SK-N-SH (cell line): ENCODE measurements at places on chromosomes 12 and 14. TPM values are rescaled to one million over a fixed set of nuclear protein-coding genes. Genes with fewer than 3 reads are reported as not detected.

- peak; percentile 16 for DNase-seq
These were observed 279.9 kb downstream of the RPS29 start for GRCh38 chr14:49306152-49306751.

JAG2 gene
- 1.7 TPM in 2 replicates for polyA plus RNA-seq

GPRC5D gene
- not detected in 2 replicates for polyA plus RNA-seq

TAS2R19 gene
- 0.15 and 0.47 TPM in 2 replicates for polyA plus RNA-seq

LRFN5 gene
- polyA plus RNA-seq = not detected in 2 replicates

DNA sequence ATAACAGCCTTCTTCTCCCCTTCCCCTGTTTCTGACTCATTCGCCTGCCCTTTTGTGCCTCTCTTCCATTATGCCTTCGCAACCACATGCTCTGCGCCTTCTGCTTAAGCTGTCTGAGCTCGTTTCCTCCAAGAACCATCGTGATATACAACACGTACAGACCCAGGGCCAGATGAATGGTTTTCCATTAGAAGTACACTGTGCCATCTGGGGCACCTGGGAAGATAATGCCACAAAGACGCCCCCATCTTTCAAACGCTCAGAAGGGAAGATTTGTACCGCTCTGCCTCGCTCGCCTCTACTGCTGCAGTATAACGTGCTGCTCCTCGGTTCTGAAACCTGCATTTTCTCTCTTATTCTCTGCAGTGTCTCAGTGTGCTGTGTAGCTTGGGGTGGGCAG, 470.9 kb upstream of the STXBP6 start:
- DNase-seq = no peak

DNA sequence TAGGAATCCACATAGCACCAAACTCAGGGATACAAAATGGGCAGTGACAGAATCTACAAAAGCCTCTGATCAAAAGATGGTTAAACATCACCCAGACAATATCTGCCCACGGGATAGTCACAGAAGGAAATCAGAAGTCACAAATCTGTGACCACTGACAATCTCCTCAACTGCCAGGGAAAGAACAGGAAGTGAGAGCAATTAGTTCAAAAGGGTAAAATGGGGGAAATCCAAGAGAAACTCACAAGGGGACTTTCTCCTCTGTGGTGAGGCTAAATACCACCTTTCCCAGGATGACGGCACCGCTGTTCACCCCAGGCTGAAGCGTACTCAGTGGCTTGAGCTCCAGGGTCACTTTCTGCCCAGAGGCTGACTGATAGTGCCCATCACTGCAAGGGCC, 10.7 kb downstream of the TTC5 start:
- no peak for DNase-seq

MGP gene
- 76.2 and 109 TPM in 2 replicates for polyA plus RNA-seq

AACS gene
- 17.1 and 17.3 TPM in 2 replicates for polyA plus RNA-seq

DNA sequence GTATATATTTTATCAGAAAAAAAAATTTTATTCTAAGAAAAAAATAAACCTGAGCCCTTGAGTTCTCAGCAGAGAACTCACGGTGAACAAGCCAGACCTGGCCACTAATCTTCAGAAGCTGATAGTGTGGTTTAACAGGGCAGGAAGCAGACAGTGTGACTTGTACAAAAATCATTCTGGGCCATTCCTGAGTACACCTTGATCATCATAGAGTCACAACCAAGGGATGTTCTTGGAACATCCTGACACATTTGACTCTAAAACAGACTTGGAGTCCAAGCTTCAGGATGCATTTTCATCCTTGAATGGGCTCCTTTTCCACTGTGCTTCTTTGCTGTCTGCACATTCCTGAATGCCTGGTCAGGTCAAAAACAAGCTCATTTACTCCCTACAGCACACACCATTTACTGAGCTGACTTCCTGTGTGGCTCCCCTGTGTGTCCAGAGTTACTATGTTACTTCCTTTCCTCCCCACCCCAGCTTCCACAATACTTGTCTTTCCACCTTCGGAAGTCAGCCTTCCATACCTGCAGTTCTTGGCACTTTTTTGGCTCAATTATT, 112.0 kb downstream of the ANO6 start:
- DNase-seq = no peak

DNA sequence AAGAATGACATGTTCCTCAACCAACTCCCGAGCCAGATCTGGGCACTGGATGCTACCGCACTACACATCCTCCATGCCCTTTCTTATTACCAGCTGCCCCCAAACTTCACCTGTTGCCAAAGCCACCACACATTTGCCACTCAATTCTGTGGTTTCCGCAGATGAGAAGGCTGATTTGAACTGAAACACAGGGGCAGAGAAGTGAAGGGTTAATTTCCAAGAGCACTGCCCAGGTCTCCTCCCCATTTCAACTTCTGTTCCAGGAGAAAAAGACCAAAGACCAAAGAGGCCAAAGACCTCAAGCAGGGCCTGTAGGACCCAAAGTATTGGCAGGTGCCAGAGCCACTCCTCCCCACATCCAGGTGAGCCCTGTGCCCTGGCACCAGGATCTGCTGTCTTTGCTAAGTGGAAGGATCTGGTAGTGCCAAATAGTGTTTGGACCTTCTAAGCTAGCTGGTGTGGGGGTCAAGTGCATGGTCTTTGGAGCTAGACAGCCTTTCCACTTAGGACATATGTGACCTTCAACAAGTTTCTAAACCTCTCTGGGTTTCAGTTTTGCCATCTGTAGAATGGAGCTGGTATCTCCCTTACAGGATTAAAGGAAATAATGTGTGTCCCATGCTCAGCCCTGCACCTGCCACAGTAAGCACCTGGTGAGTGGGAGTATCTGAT, 8.0 kb downstream of the DHRS1 start:
- DNase-seq = no peak

- no peak for DNase-seq
These were observed 498.3 kb downstream of the FOXG1 start for GRCh38 chr14:29264865-29265264.

ST8SIA1 gene
- 0.12 and 0.47 TPM in 2 replicates for polyA plus RNA-seq

FBLN5 gene
- polyA plus RNA-seq = 36.7 and 39.8 TPM in 2 replicates

- no peak for DNase-seq
These were observed 495.1 kb downstream of the APAF1 start for GRCh38 chr12:99140017-99140720.

- DNase-seq = no peak
These were observed 75.9 kb downstream of the DNAI7 start for GRCh38 chr12:25119020-25119419.

DNA sequence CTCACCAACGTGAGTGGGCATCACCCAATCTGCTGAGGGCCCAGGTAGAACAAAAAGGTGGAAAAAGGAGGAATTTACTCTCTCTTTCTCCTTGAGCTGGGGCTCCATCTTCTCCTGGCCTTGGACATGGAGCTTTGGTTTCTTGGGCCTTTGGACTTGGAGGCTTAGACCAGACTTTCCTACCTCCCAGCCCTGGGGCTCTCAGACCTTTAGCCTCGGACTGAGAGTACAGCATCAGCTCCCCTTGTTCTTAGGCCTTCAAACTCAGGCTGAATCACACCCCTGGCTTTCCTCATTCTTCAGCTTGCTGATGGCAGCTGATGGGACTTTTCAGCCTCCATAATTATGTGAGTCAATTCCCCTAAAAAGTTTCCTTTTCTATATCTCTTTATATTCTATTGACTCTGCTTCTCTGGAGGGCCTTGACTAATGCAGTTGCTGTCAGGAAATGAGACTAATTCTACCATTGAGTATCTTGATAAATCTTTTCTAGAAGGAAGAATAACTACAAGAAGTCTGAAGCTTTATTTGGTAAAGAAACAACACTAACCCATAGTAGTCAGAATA, 15.9 kb upstream of the CLEC4E start:
- DNase-seq = no peak

GRCh38 chr14:74949191-74949601, 6.2 kb downstream of the PGF start:
- no peak for DNase-seq

GRCh38 chr14:38512236-38512635, 256.3 kb upstream of the CLEC14A start:
- DNase-seq = no peak

DNA sequence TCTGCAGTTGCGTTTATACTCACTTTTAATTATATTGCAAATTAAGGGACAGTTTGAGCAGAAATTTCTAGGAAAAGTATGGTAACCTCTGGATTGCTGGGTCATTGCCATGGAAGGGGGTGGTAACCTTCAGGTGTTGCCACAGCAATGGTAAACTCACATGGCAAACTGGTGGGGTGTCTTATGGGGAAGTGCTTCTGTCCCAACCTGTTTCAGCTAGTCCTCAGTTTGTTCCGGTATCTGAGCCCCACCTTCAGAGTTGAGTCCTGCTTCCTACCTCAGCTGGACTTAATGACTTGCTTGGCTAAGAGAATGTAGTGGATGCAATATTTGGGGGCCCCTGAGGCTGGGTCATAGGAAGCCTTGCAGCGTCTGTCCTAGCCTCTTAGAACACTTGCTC, 7.3 kb upstream of the CLMN start:
- DNase-seq = no peak

- DNase-seq = peak; percentile 60
These were observed 82.7 kb downstream of the ADCK1 start for GRCh38 chr14:77882636-77883035.

TAS2R8 gene
- not detected in 2 replicates for polyA plus RNA-seq

TPH2 gene
- polyA plus RNA-seq = not detected in 2 replicates

OAS3 gene
- 3.0 TPM in 2 replicates for polyA plus RNA-seq

CCDC175 gene
- not detected in 2 replicates for polyA plus RNA-seq

GRCh38 chr12:132813443-132813842, 15.2 kb downstream of the GOLGA3 start:
- no peak for DNase-seq

DNA sequence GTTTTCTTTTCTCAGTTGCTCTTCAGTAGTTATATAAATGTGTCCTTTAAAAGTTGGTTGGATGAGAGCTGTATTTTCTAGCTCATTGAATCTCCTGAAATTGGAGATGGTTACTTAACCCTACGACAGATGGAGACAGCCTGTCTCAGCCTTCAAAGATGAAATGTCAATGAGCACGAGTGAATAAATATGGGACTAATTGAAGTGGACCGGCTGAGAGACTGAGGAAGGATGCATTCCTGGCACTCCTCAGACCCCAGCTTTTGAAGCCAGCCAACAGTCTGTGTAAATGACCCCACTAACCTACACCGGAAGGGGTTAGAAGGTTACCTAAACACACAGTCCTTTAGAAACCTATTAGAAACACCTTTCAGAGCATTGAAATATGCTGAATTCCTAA, 46.6 kb downstream of the PDZRN4 start:
- DNase-seq = no peak

GRCh38 chr14:87380054-87380453, 612.9 kb downstream of the GALC start:
- DNase-seq = no peak

DNA sequence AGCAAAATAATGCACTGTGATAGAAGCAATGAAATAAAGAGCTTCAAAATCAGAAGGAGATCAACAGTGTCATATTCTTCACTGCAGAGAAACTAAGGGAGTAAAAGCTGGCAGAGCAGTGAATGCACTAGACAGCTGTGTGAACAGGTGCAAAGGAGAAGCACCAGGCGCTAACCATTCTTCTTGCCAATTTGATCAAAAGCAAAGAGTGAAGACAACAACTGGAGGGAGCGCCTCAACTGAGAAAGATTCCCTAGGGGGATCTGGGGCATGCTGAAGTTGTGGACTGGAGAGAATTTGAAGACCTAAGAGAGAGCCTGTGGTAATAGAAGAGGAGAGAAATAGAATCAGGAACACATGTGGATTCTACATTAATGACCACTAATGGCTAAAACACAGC, 50.4 kb upstream of the OVCH1 start:
- DNase-seq = no peak

DNA sequence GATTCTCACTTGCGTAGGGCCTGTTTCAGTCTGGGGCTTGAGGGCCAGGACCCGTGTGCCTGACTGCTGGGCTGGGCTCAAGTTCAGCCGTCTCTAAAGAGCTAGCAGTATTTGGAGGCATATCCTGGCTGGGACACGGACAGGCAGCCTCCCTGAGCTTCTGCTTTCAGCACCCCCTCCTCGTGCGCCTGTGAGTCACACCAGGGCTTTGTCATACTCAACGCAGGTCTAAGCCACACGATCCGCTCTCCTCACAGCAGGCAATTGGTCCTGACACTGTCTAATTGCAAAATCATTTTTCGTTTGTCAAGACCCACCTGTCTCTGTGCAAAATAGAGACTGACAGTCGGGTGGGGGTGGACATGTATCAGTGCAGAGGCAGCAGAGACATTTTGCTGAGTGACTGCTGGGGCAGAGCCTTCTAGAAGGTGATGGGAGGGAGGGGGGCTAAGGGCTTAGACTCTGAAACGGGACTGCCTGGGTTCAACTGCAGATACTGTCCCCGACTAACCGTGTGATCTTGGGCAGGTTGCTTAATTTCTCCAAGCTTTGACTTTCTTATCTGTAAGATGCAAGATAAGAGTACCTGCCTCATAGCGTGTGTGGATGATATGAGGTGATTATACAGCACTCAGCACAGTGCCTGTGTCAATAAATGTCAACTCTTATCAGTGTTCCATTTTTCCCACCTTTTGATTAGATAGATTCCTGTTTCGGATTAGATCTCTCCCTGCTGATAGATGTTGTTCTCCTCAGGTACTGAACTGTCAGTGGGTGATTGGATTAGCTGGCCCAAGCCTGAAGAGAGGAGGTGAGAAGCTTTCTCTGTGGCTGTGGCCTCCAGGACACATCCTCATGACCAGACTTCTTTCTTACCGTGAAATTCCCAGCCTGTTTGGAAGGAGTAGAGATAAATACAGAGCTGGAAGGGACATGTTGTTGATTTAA, 53.1 kb downstream of the KCNA1 start:
- DNase-seq = no peak
